Neural crest cell (in vitro differentiated cells): ENCODE measurements at places on chromosomes 11 and 22. TPM values are rescaled to one million over a fixed set of nuclear protein-coding genes. Genes with fewer than 3 reads are reported as not detected.

The KLHL35 gene
- 9.4 and 11.6 TPM in 2 replicates for total RNA-seq

The SLC16A8 gene
- total RNA-seq = 0.26 TPM in 1 of 2 replicates, not detected in the other

The KCNK7 gene
- 1.0 and 1.1 TPM in 2 replicates for total RNA-seq

The C1QTNF5 gene
- total RNA-seq = 1.9 and 2.1 TPM in 2 replicates

The CRYBB2 gene
- not detected in 2 replicates for total RNA-seq

The IGLL1 gene
- total RNA-seq = not detected in 2 replicates

The XKR3 gene
- not detected in 2 replicates for total RNA-seq

- DNase-seq = no peak
- H3K4me1 ChIP-seq = peaks cover 29% of the 10 kb centered on the region
- no peak overlapping the region for H3K27ac ChIP-seq
Observed at GRCh38 chr22:20439556-20439927, 1.9 kb upstream of the SCARF2 start.

- peak overlapping the region; percentile 38 for H3K27ac ChIP-seq
- DNase-seq = no peak
Observed at GRCh38 chr22:21038405-21038804, 6.0 kb upstream of the SLC7A4 start.

- no peak overlapping the region for H3K4me3 ChIP-seq
- DNase-seq = no peak
- no peaks in the 10 kb centered on the region for H3K36me3 ChIP-seq
Observed at GRCh38 chr11:125976156-125976555, 30.3 kb downstream of the VSIG10L2 start.

GRCh38 chr11:9701799-9702198 lies 37.9 kb downstream of the SWAP70 start:
- H3K4me3 ChIP-seq = no peak overlapping the region
- H3K27ac ChIP-seq = no peak overlapping the region
- no peaks in the 10 kb centered on the region for H3K36me3 ChIP-seq
- DNase-seq = no peak
- peaks cover 11% of the 10 kb centered on the region for H3K4me1 ChIP-seq
- no peaks in the 10 kb centered on the region for H3K27me3 ChIP-seq

GRCh38 chr22:42544686-42545085 lies 9.1 kb upstream of the SERHL2 start:
- H3K4me3 ChIP-seq = no peak overlapping the region
- no peak overlapping the region for H3K27ac ChIP-seq
- peaks cover 9% of the 10 kb centered on the region for H3K27me3 ChIP-seq
- DNase-seq = no peak
- no peaks in the 10 kb centered on the region for H3K36me3 ChIP-seq

DNA sequence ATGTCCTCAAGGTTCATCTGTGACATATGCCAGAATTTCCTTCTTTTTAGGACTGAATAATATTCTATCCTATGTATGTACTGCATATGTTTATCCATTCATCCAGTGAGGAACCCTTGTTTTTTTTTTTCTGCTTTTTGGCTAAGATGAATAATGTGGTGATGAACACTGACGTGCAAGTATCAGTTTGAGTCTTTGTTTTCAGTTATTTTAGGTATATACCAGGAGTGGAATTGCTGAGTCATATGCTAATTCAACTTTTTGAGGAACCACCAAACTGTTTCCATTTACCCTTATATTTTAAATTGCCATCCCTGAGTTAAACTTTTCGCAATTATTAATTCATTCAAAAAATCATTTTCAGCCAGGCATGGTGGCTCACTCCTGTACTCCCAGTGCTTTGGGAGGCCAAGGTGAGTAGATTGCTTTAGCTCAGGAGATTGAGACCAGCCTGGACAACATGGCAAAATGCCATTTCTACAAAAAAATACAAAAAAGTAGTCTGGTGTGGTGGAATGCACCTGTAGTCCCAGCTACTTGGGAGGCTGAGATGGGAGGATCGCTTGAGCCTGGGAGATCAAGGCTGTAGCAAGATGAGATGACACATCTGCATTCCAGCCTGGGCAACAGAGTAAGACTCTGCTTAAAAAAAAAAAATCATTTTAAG lies 64.2 kb downstream of the MICAL2 start:
- H3K36me3 ChIP-seq = no peaks in the 10 kb centered on the region
- no peaks in the 10 kb centered on the region for H3K27me3 ChIP-seq
- H3K27ac ChIP-seq = no peak overlapping the region
- H3K4me1 ChIP-seq = no peaks in the 10 kb centered on the region
- DNase-seq = no peak

DNA sequence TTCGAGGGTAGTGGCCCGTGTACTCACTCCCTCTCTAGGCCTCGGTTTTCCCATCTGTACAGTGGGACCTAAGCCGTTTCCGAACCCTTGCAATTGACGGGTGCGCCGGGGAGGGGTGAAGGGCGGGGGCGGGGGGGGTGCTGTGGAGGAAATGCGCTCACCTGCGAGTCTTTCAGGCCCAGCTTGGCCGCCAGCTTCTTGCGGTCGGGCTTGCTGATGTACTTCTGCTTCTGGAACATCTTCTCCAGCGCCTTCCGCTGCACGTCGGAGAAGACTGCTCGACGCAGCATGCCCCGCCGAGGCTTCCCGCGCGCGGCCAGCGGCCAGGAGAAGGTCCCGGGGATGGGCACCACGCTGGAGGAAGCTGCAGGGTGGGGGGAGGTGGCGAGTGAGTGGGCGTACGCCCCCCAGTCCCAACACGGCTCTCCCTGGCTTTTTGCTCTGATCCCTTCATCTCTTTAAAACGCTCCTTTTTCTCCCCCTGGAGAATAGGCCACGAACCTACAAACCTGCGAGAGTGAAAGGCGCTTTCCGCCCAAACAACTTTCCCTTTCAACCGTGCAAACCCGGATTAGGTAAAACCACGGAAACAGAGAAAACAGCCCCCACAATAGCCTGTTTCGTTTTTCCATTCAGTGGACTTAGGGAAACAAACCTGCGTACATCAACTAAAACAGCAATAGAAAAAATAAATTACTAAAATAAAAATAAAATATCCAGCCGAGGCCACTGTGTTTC lies 3.2 kb downstream of the DBX1 start:
- peaks cover 7% of the 10 kb centered on the region for H3K36me3 ChIP-seq
- peaks cover 96% of the 10 kb centered on the region for H3K27me3 ChIP-seq
- H3K4me1 ChIP-seq = peaks cover 43% of the 10 kb centered on the region

GRCh38 chr22:20783844-20784723 lies 10.2 kb downstream of the SERPIND1 start:
- no peak overlapping the region for H3K27ac ChIP-seq
- DNase-seq = peak; percentile 34
- no peaks in the 10 kb centered on the region for H3K4me1 ChIP-seq
- no peaks in the 10 kb centered on the region for H3K36me3 ChIP-seq
- no peak overlapping the region for H3K4me3 ChIP-seq
- H3K27me3 ChIP-seq = no peaks in the 10 kb centered on the region

- H3K4me1 ChIP-seq = peaks cover 20% of the 10 kb centered on the region
- no peaks in the 10 kb centered on the region for H3K27me3 ChIP-seq
- peak overlapping the region; percentile 98 for H3K4me3 ChIP-seq
- H3K27ac ChIP-seq = no peak overlapping the region
Observed at GRCh38 chr11:33040862-33041453, 1.6 kb downstream of the TCP11L1 start.

DNA sequence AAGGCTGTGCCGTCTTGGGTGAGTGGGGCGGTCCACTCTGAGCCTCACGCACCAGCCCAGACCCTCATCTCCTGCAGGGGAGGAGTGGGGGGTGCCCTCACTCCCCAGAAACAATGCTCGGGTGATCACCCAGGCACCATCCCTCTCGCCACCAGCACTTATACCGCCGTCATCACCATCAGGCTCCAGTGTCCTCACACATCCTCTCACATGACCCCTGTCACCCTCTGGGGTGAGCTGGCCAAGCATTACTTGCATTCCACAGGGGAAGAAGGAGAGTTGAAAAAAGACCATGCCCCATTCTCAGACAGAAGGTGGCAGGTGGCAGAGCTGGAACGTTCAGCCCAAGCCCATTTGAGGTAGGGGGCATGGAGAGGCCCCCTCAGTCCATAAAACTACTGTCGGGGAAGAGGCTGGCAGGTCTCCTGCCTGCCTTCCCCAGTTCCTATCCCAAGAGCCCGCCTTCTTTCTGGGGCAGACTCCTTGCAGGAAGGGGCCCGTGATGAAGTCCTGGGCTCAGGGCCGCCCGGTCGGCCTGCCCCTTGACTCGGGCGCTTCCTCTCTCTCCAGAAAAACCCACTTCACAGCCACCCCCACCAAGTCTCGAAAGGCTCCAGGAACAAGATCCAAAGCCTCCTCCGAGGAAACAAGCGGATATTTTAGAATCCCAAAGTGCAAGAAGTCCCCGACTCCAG lies 153.3 kb downstream of the DSCAML1 start:
- no peak overlapping the region for H3K27ac ChIP-seq
- peaks cover 26% of the 10 kb centered on the region for H3K4me1 ChIP-seq
- no peak for DNase-seq
- H3K4me3 ChIP-seq = no peak overlapping the region

DNA sequence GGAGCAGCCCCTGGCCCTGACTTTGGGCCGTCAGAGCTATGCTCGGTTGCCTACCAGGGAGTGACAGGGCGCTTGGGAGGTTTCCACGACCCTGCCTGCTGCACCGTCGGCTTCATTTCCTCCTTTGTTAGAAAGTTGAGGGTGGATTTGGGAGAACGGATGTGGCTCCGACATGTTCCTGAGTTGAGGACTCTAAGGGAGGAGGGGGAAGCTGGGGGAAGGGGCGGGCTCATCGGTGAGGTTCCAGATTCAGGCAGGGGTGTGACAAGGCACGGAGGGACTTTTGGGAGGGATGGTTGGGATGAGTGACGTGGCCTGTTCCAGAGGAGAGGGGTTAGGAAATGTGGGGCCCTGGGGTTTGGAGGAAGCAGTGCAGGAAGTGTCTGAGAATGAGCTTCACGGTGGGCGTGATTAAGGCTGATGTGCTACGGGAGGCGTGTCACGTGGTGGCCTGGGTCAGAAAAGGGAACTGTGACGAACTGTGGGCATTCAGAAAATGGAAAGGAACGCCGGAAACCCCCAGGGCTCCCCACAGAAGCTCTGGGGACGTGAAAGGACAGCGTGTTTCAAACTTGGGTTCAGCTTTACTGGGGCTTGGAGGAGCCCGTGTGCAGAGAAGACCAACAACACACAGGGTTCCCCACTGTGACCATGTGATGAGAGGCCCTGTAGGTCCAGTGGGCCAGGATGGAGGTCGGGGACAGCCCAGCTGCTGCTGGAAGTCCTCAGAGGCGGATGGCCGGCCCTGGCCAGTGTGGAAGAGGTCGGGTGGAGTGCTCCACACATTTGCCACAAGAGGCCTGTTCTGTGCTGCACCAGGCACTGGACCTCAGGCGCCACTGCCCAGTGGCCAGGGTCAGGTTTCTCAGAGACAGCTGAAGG lies 2.8 kb downstream of the PARVB start:
- H3K36me3 ChIP-seq = no peaks in the 10 kb centered on the region
- H3K4me3 ChIP-seq = peak overlapping the region; percentile 48
- no peak for DNase-seq
- no peaks in the 10 kb centered on the region for H3K27me3 ChIP-seq

- H3K27ac ChIP-seq = no peak overlapping the region
- no peak overlapping the region for H3K4me3 ChIP-seq
- peaks cover 40% of the 10 kb centered on the region for H3K36me3 ChIP-seq
- H3K4me1 ChIP-seq = peaks cover 6% of the 10 kb centered on the region
Observed at GRCh38 chr22:26702906-26703830, 45.8 kb downstream of the MIAT start.

- no peak for DNase-seq
- H3K27ac ChIP-seq = no peak overlapping the region
- no peaks in the 10 kb centered on the region for H3K4me1 ChIP-seq
- no peaks in the 10 kb centered on the region for H3K27me3 ChIP-seq
Observed at GRCh38 chr11:33634291-33634834, 66.3 kb downstream of the C11orf91 start.

DNA sequence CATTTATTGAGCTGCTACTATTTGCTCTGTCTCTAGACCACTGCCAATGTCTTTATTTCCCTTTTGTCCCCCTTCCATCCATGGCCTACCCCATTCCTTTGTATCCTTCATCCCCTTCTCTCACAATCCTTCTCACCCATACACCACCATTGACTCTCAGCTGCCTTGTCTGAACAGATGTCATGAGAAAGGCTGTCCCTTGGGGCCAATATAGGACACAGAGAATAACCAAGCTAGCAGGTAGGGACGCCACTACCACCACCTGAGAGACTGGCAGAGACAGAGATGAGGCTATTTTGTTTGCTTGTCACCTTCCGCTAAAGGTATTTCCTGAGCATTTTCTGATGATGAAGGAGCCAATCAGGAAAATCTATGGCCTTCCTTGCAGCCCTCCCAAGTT lies 138.9 kb downstream of the CD44 start:
- H3K4me1 ChIP-seq = no peaks in the 10 kb centered on the region
- no peak overlapping the region for H3K27ac ChIP-seq

- no peak overlapping the region for H3K4me3 ChIP-seq
- H3K4me1 ChIP-seq = peaks cover 9% of the 10 kb centered on the region
- DNase-seq = no peak
- peaks cover 4% of the 10 kb centered on the region for H3K36me3 ChIP-seq
Observed at GRCh38 chr22:43658823-43659222, 153.3 kb downstream of the EFCAB6 start.
